Spleen (tissue), 13 donors: ENCODE measurements at places on chromosomes 12 and 14.

GRCh38 chr12:116861320-116861719 lies 19.9 kb downstream of the HRK start:
- peaks cover 32% of the 10 kb centered on the region for H3K4me1 ChIP-seq
- no peaks in the 10 kb centered on the region for H3K36me3 ChIP-seq
- H3K4me3 ChIP-seq: no peak overlapping the region
- H3K27ac ChIP-seq: no peak overlapping the region
- no peaks in the 10 kb centered on the region for H3K27me3 ChIP-seq
- DNase-seq: peak; percentile 82

DNA sequence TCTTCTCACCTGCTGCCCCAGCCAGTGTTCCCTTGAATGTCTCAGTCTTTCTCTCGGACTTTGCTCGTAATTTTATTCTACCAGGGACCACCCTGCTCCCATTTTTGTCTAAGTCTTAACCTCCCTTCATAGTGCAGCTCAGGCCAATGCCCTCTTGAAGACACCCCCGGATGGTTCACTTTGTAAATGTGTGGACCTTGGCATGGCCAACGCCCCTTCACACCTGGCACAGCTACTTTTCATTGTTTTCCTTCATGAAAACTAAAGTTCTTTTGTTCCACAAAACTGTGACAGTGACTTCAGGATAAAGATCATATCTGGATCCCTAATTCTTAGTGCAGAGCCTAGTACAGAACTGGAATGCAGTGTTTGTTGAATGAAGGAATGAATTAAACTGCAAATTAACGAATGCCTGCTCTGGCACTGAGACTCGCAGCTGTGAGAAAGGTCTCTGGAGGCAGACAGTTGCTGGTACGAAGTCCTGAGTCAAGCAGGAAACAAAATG lies 3.5 kb upstream of the RNASE4 start:
- DNase-seq: no peak
- H3K27me3 ChIP-seq: no peaks in the 10 kb centered on the region
- peaks cover 55% of the 10 kb centered on the region for H3K4me1 ChIP-seq
- H3K36me3 ChIP-seq: no peaks in the 10 kb centered on the region
- H3K27ac ChIP-seq: peak overlapping the region; percentile 98

GRCh38 chr12:123743002-123743401 lies 19.1 kb upstream of the DNAH10 start:
- H3K4me1 ChIP-seq: peaks cover 11% of the 10 kb centered on the region
- no peak overlapping the region for H3K4me3 ChIP-seq
- H3K36me3 ChIP-seq: peaks cover 53% of the 10 kb centered on the region
- DNase-seq: peak; percentile 77
- no peaks in the 10 kb centered on the region for H3K27me3 ChIP-seq

- H3K4me3 ChIP-seq: no peak overlapping the region
- peaks cover 18% of the 10 kb centered on the region for H3K36me3 ChIP-seq
- no peak overlapping the region for H3K27ac ChIP-seq
- no peak for DNase-seq
Observed at GRCh38 chr14:103402695-103403094, 17.5 kb downstream of the MARK3 start.
